Epithelial cell of esophagus (primary cell): ENCODE measurements at places on chromosomes 6 and 20.

DNA sequence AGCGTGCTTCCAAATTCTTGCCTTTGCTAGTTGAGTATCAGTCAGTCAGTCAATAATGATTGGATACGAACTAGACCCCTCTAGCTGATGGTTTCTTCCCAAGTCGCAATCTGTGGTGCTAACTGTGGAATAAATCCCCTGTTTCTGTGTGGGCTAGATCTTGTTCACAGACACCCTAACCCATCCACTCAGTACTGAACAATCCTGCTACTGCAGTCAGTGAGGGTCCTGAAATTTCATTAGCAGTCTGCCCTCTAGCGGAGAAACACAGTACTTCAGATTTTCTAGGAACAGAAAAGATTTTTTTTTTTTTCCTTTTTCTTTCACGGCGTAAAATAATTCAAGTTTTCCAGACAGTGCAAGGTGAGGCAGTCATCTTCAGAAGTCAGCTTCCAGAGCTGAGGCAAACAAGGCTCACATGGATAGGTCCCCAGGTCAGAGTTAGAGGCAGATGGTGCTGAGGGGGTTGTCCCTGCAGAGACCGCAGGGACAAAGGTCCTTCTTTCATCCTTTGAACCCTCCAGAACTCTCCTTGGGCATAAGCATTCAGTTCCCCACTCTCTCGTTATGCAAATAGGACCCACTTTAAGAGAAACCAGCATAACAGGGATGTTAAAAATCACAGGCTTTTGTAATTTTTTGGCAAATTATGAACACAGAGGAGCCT, 119.6 kb downstream of the SCML4 start:
- peak; percentile 30 for DNase-seq

DNA sequence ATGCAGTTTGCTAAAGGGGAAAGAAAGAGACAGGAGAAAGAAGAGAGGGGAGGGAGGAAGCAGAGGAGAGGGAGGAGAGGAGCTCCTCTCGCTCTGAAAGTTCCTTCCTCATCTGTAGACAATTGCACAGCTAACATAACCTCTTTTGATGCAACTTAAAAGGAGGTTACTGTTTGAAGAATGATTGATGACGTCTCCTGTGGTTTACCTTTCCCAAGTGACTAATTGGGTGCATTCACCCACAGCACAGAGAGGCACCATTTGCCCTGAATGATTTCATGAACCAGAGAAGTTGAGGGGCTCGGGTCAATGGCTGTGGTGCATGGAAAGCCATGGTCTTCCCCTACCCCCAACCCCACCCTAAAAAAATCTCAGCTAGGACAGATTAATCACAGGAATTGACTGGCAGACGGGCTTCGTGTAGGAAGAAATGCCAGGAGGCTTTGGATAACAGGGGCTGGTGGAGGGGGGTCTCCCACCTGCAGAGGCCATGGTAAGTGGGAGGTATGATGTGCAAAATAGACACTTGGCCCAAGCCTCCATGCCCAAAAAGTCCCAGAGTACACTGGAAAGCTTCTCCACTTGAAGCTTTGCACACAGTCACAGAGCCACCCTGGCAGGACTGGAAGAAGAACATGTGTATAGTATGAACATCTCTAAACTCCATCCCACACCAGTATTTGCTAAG, 213.7 kb downstream of the ANKRD60 start:
- peak; percentile 82 for DNase-seq

- DNase-seq: no peak
Measured at GRCh38 chr6:52557389-52558265, 19.2 kb downstream of the TRAM2 start.

GRCh38 chr20:51939259-51939585, 136.9 kb upstream of the SALL4 start:
- no peak for DNase-seq

DNA sequence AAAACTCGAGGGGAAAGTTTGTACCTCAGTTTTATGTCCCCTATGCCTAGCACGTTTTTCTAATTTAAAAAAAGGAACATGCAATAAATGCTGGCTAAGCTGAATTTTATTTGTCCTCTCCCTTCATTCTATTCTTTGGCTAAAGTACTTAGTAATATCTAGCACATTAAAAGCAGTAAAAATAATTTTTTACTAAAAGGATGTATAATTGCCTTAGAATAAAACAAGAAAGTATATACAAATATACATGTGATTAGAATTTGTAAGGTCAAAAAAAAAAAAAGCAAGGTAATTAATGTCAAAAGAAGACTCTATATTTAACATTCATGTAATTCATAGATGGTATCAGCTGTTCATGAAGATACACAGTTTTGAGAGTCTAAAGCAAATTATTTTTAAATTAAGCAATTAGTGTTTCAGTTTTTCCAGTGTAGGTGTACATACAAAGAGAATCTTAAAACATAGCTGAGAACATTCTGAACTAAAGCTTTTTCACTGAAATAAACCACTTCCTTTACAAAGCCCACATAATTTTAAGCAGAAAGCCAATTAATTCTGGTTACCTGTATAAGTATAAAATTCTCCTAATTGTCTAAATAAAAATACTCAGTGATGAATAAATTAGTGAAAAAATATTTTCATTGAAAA, 32.4 kb downstream of the HBS1L start:
- no peak for DNase-seq

GRCh38 chr6:14149053-14149738, 31.6 kb downstream of the CD83 start:
- DNase-seq: no peak

GRCh38 chr6:150118627-150119026, 24.2 kb upstream of the PPP1R14C start:
- DNase-seq: peak; percentile 84

GRCh38 chr6:130575971-130576370, 210.2 kb downstream of the TMEM200A start:
- DNase-seq: no peak

- no peak for DNase-seq
Measured at GRCh38 chr6:84709121-84709520, 55.3 kb downstream of the TBX18 start.

DNA sequence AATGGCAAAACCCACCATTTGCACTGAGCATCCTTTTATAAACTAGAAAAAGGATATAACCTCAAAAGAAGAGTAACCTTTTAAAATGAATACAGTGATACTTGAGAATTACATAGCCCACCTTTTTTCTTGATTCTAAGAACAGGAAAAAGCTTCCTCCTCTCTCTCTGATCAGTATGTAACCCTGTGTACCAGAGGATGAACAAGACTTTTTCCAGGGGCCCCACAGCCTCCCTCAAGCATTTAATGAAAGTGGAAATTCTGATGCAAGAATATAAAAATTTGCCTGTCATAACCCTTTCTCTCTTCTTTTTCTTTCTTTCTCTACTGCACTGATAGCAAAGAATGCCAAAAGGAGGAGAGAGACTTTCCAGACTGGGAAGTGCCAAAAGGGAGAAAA, 64.2 kb upstream of the BTN3A2 start:
- no peak for DNase-seq
